ENCODE measurements at places on chromosomes 16 and 17.

DNA sequence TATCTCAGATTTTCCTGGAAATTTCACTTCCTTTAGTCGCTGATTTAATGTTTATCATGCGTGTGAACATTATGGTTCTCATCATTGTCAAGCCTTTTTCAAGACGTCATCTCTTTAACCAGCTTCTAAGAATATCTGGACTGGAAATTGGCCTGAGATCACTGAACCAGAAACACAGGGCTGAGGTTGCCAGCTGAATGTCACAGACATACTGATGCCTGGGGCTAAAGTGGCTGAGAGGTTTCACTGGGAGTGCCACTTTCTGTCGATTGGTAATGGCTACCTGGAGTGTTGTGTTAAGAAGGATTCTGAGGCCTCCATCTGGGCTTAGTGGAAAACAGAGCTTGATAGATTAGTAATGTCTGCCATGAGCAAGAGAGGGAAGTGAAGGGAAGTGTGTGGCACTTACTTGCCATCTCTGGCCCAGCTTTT is 54.2 kb downstream of the CRISPLD2 start:
- no peak for DNase-seq

DNA sequence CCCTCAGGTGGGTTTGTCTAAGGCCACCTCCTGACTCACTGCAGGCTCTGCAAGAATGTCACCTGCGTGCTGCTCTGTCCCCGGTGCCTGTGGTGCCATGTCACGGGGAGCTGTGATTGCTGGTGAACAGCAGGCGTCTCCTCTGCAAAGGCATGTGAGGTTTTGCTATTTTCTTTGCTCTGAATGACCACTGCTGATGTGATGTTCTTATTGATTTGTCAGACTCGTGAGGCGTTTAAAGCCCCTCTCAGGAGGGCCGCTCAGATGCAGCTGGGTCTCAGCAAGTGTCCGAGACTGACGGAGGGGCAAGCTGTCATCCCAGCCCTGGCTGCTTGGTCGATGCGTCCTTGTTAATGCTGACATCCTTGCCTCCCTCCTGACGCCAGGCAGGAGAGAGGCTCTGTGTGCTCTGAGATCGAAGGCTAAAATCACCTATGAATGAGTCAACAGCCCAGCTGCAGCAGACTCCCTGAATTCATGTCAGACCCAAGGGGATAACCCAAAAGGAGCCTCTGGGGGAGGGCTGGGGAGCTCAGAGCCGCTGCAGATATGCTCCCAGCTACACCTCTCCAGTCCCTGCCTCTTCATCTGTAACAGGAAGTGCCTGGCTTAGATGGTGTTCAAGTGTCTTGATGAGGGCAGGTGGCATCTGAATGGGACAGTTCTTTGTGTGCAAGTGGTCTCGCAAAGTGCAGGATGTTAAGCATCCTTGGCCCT is 11.8 kb upstream of the PEMT start:
- no peak for DNase-seq

DNA sequence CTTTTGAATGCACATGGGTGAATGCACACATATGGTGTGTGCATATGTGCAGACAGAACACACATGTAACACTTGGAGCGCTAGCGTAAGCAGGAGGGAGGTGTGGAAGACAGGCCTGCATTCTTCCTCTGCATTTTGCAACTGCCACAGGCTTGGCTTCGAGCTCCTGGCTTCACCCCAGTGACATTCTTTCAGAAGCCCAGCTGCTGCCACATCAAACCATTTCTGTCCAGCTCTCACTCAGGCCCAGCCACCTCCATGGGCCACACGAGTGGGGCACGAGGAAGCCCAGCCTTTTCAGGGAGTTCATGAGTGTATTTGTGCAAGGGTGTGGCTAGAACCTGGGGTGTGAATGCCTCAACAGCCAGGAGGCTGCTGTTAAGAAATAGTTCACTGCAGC is 18.8 kb downstream of the LGALS3BP start:
- no peak for DNase-seq

DNA sequence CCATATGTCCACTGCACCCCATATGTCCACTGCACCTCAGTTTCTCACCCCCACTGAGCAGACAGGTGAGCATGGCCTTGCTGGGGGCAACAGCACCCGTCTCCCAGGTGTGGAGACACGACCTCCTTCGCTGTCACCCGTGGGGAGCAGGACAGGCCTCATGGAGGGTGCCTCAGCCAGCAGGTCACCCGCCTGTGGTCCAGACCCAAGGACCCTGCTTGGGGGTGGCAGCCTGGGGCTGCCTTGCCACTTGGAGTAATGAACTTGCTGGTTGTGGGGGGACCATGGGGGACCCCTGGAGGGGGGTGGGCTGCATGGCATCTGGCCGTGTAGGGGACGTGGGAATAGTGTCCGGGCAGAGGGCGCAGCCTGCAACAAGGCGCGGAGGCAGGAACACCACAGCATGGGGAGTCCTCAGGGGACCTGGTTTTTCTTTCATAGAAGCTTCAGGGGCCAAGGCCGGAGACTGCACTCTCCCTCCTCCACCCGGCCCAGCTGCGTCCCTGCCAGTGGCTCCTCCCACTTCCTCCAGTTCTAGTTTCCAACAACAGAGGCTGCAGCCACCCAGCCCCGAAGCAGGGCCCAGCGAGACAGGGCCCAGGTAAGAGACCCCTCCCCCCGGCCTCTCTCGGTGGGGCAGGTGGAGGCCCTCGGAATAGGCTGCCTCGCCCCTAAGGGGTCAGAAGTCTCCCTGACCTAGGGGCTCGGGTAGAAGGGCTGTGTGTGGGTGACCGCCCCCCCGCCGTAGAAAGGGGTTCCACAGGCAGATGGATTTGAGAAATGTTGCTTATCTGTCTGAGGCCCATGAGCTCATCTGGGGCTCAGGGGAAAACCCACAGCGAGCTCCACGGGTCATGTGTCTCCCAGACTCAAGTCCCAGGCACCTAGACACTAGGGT is at the start of gene NHLRC4:
Gene NHLRC4, plus strand, starts transcription at position 531 of the 898 bp plus-strand sequence. CDS start 1,043 bp downstream, outside the sequence.
- DNase-seq = no peak

GRCh38 chr17:15291674-15292361 is 26.7 kb upstream of the PMP22 start:
- DNase-seq = no peak

DNA sequence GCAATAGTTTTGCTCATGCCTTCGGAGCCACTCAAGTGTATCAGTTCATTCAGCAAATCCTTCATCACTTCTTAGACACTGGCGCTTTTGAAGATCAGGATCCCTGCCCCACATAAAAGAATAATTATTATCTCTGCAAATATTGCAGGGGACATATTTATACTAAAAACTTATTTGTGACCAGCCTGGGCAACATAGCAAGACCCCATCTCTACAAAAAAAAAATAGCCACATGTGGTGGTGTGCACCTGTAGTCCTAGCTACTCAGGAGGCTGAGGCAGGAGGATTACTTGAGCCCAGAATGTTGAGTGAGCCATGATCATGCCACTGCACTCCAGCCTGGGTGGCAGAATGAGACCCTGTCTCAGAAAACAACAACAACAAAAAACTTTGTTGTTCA is 1.7 kb upstream of the APPBP2 start:
- DNase-seq = no peak

DNA sequence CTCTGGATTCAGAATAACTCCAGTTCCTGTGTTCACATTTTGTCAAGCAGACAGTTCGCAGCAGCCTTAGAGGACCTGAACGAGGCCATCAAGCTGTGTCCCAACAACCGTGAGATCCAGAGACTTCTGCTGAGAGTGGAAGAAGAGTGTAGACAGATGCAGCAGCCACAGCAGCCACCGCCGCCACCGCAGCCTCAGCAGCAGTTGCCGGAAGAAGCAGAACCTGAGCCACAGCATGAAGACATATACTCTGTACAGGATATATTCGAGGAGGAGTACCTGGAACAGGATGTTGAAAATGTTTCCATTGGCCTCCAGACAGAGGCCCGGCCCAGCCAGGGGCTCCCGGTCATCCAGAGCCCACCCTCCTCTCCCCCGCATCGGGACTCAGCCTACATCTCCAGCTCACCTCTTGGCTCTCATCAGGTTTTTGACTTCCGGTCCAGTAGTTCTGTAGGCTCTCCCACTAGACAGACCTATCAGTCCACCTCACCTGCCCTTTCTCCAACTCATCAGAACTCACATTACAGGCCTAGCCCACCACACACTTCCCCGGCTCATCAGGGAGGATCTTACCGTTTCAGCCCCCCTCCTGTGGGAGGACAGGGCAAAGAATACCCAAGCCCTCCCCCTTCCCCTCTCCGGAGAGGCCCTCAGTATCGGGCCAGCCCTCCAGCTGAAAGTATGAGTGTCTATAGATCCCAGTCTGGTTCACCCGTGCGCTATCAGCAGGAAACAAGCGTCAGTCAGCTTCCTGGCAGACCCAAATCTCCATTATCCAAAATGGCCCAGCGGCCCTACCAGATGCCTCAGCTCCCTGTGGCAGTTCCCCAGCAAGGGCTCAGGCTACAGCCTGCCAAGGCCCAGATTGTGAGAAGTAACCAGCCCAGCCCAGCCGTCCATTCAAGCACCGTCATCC is 25.9 kb downstream of the CYB561 start:
- DNase-seq = no peak

GRCh38 chr17:32445074-32445415 is 735 bp downstream of the PSMD11 start:
- no peak for DNase-seq

DNA sequence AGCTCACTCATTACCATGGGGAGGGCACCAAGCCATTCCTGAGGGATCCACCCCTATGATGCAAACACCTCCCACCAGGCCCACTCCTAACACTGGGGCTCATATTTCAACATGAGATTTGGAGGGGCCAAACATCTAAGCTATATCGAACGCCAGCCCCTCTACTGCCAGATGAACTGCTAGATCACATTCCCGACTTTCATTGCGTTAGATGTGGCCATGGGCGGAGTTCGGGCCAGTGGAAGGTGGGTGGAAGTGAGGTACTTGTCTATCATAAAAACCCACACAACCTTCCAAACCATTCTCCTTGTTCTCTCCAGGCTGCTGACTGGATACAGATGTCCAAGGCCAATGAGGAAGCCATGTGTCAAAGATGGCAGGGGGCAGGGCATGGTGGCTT is 27.0 kb upstream of the ANKRD40CL start:
- no peak for DNase-seq

- DNase-seq = no peak
These were observed 215.9 kb downstream of the RPTOR start for GRCh38 chr17:80760511-80760911.

GRCh38 chr16:2895813-2896212 is 12.8 kb downstream of the FLYWCH2 start:
- no peak for DNase-seq

- no peak for DNase-seq
These were observed 25.0 kb downstream of the RMI2 start for GRCh38 chr16:11370084-11370931.

- no peak for DNase-seq
These were observed 53.8 kb upstream of the LYRM9 start for GRCh38 chr17:27947005-27947406.

DNA sequence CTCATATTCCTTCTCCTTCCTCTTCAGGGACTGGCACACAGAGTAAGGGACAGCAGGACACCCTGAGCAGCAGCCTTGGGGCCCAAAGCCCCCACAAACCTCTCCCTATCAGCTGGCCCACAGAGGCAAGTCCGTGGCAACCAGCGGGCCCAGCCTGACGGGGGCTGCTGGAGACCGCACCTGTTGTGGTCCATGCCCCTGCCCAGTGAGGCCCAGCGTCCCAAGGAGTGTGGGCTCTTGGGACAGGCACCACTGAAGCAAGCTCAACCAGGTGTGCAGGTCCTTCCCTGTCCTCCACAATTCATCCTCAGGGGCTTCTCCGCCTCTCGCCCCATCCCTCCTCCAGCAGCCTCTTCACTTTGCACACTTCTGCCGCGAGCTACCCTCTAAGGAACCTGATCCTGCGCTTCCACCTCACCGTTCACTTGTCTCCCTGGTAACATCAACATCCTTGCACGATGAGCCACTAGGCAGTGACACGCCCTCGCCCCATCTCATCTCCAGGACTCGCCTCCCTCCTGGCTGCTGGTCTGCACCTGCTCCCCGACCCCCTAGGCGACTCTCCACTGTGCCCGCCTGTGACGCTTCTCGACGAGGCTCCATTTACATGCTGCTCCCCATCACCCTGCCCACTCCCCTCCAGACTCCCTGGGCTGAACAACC is 12.7 kb downstream of the MNT start:
- no peak for DNase-seq

GRCh38 chr16:50498431-50499155 is 49.6 kb upstream of the NKD1 start:
- no peak for DNase-seq

- DNase-seq = no peak
These were observed 35.4 kb upstream of the CNTNAP4 start for GRCh38 chr16:76241755-76242154.

DNA sequence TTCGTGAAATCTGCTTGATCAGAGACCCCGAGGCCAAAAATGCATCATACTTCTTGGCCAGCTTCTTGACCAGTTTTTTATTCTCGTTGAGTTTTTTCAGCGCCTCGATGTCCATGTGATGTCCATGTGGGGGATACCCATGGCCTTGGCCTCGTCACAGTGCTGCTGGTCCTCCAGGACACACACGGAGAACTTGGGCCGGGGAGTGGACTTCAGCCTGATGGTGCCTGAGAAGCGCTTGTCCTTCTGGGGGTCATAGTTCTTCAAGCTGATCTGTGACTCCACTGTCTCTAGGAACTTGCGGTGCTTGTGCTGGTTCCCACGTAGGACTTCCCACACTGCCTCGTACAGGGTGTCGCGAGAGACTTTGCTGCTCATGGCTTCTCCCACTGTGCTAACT is 16.7 kb downstream of the COX4I1 start:
- no peak for DNase-seq

DNA sequence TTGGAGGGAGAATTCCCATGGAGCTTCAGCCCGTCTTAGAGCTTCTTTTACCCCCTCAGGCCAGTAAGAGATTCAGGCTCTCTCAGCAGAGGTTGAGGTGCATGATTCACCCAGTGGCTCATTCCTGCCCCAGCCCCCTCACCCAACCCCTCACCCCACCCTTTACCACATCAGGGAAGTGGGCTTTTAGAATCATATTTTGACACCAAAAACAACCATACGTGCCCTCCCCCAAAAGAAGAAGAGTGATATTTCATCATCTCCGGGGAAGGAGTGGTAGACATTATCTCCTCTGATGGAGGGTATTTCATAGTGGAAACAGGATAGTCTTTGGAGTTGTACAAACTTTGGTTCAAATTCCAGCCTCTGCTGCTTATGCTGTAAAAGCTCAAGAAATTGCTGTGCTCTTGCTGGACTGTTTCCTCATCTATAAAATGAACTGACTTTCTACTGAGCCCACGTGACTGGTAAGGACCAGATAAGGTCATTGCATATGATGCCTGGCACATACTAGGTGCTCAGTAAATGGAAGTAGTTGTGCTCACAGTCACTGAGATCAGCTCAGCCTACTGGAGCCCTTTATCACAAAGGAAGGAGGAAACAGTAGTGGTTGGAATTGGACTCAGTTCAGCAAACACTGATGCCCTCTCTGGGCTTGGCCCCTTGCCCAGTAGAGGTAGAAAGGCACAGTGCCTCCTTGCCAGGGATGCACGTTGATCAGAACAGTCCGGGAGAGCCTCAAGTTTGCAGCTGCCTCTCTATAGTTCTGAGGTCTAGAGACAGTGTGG is 18.3 kb upstream of the CCL5 start:
- no peak for DNase-seq
